Activated T-cell treated with anti-CD3 and anti-CD28 coated beads, Interleukin-2, amount 50 U/mL, for 1 hour (primary cell): ENCODE measurements at places on chromosomes 6 and 20.

DNA sequence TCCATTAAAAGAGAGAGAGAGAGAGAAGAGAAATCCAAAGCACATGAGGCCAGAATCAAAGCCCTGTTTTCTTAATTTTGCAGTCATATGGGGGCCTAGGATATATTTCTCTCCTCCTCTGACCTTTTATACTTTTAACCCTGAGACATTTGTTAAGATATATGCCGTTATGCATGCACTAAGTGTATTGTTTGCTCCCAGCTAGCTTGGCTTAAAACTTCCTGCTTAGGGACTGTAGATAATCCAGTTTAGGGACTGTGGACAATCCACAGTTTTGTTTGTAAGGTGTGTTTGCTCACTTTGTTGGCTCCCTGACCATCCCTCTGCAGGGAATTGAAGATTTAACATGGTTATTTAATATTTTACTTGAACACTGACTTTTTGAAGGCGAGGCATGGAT lies 166.3 kb upstream of the TSHZ2 start:
- no peak for DNase-seq

DNA sequence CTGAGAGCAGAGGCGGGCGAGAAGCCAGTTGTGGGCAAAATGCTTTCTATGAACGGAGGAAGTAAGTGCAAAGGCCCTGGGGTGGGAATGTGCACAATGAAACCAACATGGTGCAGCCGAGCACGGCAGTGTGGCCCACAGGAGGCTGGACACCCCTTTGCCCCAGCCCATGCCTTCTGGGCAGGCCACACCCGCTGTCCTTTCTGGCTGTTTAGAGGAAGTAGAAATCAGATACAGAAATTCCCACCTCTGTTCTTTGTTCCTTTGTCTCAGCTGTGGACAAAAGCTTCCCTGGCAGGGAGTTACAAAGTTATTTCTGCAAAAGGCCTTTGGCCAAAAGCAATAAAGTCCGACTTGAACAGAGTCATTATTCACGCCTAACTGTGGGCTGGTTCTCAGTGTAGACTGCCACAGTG lies 11.9 kb downstream of the SULF2 start:
- no peak for DNase-seq

- DNase-seq: no peak
Measured at GRCh38 chr6:109325400-109325801, 56.9 kb downstream of the CD164 start.

GRCh38 chr6:20680697-20681165 lies 146.5 kb downstream of the CDKAL1 start:
- no peak for DNase-seq

DNA sequence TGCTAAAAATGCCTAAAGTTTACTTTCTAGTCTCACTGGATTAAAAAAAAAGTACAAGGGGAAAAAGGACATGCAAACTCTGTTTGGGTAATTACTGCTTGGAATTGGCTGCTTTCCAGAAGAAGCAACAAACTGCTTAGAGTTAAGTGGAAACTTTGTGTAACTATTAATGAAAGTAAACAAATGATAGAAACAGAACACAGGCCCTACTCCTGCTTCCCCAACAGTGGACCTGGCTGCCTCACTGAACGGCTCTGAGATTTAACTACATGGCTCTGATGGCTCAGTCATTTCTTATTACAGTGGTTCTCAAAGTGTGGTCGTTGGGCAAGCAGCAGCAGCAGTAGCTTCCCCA lies 108.5 kb downstream of the MAN1A1 start:
- DNase-seq: no peak

- DNase-seq: no peak
Measured at GRCh38 chr6:30178837-30179236, 15.5 kb downstream of the TRIM15 start.

DNA sequence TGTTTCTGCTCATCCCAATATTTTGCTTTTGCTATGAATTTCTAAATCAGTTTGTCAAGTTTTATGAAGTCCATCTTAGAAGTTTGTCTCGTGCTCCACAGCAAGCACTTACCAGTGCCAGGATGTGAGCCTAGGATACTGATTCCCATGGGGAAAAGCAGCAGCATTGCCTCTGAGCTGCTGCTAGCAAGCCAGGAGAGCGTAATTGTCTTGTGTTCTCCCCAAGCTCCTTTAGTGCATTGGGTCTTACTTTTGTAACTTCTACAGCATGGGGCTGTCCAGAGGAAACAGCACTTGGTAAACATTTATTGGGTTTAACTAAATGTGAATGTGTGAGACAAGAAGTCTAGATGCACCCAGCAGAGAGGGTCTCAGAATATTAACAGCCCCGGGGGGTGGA lies 76.1 kb downstream of the RNF182 start:
- DNase-seq: no peak

DNA sequence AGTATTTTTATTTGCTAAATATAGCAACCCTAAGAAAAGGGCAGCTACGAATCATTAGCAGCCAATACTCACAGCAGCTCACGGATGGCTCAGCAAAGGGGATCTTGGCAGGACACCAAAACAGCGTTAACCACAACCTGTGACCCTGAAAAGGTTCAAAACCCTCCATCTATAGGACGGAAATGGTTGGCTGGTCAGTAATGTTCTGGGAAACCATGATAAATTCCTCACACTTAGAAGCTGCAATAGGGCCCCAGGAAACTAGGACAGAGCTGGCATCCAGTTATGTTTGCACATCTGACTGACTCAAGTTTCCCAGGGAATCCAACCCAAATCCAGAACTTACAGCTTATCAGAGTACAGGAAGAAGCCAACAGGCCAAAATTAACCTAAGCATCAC lies 30.9 kb upstream of the PTPRT start:
- no peak for DNase-seq

GRCh38 chr6:107805504-107805903 lies 18.6 kb downstream of the SCML4 start:
- no peak for DNase-seq

DNA sequence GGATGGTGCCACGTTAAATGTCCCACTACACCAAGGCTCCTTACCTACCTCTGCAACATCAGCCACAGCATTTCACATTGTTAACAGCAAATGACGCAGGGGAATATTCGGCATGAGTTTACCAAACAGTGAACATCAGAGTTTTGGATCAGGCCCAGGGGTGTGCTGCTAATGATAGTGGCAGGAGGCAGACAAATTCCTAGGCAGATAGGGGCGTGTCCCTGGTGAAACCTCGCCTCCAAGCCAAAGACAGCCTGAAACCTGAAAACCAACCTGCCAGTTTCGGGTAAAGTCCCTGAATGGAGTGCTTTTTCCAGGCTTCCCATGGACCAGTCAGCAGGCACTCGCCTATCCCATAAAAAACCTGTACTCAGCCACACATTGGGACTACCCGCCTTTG lies 133.6 kb downstream of the SH3BGRL2 start:
- DNase-seq: no peak

GRCh38 chr6:45676380-45676779 lies 298.6 kb upstream of the SUPT3H start:
- no peak for DNase-seq

DNA sequence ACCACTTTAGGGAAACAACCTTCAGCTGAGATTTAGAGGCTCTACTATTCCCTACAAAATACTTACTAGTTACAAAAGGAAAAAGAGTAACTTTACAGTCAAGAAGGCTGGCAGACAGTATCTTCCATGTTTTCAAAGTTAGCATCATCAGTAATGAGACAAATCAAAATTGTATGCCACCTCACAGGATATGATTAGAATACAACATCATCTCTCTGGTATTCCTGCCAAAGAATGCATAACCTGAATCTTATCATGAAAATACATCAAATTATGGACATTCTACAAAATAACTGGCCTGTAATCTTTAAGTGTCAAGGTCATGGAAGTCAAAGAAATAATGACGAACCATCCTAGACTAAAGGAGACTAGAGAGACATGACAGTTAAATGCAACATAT lies 38.4 kb downstream of the CDK5RAP1 start:
- no peak for DNase-seq

DNA sequence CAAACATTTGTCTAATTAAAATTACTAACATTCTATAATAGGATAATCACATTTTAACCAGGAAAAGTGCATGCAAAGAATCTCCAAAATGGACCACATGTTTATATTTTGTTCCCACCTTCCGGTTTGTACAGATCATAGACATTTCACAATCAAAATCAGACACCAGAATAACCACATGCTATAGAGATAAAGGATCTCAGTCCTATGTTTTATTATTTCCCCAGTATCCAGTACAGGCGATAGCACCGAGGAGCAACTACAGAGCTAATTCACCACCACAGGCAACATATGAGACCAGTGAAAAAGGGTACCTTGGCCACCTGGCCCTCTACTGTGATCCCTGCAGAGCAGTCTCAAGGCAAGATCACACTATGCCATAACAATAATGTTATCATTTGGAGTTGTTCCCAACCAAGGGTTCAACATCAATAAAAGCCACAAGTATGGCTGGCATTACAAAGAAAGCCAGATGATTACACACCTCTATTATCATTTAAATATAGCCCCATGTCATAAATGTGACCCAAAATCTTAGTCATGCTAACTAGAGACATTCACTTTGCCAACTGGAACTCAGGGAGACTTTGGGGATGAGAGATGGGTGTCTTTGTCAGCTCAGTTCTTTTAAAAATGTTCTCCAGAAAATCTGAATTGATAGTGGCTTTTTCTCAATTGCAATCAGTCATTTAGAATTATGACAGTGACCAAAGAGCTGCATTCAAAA lies 46.7 kb downstream of the RALGAPA2 start:
- no peak for DNase-seq

GRCh38 chr6:112481211-112481610 lies 134.1 kb downstream of the RFPL4B start:
- DNase-seq: no peak

DNA sequence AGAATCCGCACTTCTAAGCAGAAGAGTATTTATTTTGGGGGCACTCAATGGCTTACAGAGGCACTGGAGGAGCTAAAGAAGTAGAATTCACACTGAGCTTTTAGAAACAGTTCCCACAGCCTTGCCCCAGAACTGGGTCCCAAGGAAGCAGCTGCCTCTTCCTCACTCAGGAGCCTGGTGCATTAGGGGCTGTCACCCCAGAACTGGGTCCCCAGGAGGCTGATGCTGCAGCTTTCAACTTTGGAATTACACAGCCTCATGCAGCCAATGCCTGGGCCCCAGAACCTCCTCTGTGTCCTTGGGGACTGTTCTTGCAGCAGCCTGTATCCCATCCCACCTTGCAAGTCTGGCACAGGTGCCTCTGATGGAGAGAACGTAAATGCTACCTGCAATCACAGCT lies 96.4 kb downstream of the DACT2 start:
- no peak for DNase-seq

DNA sequence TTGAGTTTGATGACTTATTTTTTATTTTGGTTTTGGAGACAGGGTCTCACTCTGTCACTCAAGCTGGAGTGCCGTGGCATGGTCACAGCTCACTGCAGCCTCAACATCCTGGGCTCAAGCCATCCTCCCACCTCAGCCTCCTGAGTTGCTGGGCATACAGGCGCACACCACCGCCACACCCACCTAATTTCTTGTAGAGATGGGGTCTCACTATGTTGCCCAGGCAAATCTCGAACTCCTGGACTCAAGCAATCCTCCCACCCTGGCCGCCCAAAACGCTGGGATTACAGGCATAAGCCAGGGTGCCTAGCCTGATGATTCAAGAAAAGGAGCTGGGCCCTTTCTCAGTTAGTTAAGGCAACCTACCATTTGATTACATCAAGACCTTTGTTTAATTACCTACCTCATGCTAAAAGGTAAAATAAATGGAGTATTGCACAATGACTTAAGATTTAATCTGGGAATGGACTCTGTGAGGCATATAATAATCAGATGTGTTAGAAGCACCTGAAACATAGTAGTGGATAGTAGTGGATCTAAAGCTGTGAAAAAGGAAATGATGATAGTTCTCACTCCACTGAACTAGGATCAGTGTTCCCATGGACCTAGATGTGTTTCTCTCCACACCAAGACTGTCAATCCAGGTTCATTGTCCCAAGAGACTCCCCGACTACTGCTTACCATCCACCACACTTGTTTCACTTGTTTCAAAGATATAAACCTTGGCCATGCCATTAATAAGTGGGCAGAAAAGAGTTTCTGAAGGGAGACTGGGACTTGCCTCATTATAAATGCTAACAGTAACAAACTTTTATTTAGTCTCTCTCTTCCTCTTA lies 2.1 kb downstream of the TNFRSF21 start:
- no peak for DNase-seq

- no peak for DNase-seq
Measured at GRCh38 chr6:134738211-134738885, 211.6 kb downstream of the ALDH8A1 start.

DNA sequence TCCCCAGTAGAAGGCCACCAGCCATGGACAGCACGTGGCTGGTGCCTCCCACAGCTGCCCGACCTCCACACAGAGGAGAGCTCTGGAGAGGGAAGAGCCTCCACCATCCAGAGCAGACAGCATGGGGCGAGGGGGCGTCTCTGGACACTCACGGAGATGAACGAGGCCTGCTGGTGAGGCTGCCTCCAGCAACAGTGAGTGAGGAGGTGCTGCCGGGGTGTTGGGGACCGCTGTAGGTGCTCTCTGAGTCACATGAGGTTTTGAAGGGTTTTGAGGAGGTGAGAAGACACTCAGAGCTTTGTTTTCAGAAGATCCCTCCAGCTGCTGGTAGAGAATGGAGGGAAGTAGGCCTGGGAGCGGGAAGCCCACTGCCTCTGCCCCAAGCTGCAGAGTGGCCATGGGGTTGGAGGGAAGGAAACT lies 65.6 kb downstream of the THBS2 start:
- DNase-seq: no peak
